ENCODE measurements at places on chromosomes 6 and 20.

- DNase-seq, result no peak
Observed at GRCh38 chr6:125574604-125575003, 174.8 kb upstream of the HEY2 start.

DNA sequence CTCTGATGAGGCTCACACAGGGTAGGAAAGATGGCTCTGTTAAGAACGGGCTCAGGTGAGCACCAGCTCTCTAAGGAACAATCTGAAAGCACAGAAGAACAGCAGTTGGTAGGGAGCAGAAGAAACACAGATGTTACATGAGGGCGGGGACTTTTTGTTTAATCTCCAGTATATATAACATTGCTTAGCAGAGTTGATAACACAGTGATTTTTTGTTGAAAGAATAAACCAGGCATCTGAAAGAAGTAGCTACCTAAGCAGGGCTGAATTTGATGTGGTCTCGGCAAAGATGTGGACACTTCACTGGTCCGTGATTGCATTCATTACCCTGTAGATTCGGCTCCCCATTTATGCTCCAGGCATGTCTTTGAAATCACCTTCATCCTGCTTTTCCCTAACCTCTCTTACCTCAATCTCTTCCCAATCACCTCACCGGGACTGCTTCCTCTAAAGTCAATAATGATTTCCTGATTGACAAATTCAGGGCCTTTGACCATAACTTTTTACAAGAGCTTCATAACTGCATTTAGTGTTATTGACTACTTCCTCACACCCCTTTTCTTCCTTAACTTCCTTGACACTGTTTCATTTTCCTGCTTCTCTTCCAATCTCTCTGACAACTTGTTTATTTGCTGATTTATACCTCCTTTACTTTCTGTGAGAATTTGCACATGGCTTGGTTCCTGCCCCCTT is 34.4 kb downstream of the SAMD3 start:
- no peak for DNase-seq

GRCh38 chr20:33291830-33292355 is 8.9 kb downstream of the BPIFB1 start:
- DNase-seq, result no peak

- no peak for DNase-seq
Observed at GRCh38 chr6:168827586-168827871, 386.5 kb downstream of the SMOC2 start.

- DNase-seq, result no peak
Observed at GRCh38 chr6:141426400-141426980, 706.2 kb upstream of the GJE1 start.

- DNase-seq, result no peak
Observed at GRCh38 chr6:105561486-105561885, 158.6 kb upstream of the PREP start.

DNA sequence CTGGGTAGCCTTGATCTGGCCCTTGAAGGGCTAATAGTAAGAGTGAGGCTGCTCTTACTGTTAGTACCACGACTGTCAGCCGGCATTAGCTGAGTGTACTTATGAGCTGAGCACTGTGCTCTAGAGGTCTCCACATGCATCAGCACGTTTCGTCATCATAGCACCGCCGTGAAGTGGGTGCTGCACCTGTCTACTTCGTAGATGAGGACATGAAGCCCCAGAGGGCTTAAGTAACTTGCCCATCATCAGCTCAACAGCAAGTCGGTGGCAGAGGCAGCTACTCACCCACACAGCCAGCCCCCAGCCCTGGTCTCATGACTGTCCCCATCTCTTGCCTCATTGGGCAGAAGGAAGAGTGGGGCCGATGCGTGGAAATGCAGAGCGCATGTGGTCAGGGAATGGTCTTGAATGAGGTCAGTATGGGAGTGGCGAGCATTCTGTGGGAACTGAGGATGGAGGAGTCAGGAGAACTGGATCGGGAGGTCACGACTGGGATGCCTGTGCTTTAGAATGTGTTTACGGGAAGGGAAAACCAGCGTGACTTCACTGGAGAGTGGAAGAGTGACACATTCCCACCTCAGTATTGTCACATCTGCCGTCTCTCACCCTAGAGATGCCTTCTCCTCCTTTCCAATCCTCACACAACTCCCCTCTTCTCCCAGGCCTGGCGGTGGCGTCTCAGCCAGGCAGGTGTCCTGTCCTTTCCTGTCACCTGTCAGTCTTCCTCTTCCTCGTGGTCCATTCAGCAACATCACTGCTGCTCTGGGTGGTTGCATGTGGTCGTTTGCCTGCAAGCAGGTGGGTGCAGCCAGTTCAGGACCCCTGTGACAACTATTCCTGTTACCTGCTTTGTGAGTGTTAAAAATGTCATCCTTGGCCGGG is 6.0 kb downstream of the SYTL3 start:
- DNase-seq, result no peak

- no peak for DNase-seq
Observed at GRCh38 chr20:14313341-14314020, 23.9 kb downstream of the FLRT3 start.

DNA sequence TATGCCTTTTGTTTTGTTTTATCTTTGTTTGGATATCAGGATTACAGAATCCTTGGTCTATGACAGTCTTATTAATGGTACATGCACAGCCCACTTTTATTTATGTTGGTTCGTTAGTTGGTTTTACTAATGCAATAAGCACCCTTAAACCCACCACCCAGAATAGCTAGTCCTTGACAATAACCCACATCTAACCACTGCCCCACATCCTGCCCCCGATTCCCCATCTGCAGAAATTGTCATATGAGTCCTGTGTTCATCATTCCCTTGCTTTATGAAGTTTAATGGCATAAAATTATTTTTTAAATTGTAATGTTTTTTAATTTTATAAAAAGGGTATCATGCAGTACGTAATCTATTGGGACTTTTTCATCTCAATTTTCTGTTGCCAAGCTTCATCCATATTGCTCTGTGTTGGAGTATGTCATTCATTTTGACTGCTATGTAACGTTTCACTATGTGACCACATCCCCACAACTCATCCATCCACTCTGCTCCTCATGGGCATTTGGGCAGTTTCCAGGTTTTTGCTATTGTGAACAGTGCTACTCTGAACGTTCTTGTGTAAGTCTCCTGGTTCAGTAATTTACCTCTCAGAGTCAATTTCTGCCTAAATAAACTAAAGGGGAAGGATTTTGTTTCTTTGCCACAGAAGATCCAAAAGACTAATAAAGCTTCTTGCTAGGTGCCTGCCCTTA is 150.4 kb downstream of the MRPL14 start:
- DNase-seq, result no peak

DNA sequence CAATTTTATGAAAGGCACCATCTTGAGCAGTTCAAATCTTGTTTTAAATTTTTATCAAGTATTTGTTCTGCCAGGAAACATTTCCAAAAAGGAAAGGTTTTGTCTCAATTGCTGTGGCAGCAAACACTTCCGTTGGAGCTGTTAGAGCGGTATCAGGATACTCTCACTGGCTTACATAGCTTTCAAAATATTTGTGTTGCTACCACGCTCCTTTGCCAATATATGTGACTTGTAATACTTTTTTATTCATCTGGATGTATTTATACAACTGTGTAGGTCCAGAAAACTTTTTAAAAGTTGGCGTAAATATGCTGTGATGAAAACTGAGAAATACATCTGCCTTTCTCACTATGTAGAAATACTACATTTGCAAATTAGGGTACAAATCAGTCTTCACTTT is 37.8 kb upstream of the NHSL1 start:
- DNase-seq, result no peak

GRCh38 chr20:51660672-51661608 is 107.2 kb downstream of the ATP9A start:
- DNase-seq, result no peak

GRCh38 chr20:44660581-44660980 is 9.1 kb upstream of the ADA start:
- no peak for DNase-seq

- no peak for DNase-seq
Observed at GRCh38 chr6:159716247-159717096, 10.8 kb upstream of the WTAP start.

DNA sequence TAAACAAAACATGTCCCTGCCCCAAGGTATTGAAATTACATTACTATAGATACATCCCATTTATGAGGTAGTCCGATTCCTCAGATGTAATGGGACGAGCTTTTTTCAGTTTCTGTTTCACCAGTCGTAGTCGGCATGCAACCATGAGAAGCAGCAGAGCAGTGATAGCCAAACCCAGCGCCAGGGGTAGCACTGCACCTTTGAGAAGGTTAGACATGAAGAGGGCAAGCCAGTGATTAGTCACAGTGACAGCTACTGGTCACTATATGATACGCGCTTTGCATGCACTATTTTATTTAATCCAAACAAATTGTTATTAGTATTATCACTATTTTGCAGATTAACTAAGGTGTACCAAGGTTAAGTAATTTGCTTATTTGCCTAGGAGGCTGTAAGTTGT is 43.7 kb downstream of the LRP11 start:
- DNase-seq, result no peak

- no peak for DNase-seq
Observed at GRCh38 chr20:37475252-37475651, 45.8 kb upstream of the NNAT start.

- DNase-seq, result no peak
Observed at GRCh38 chr20:42756991-42757390, 432.7 kb downstream of the PTPRT start.

DNA sequence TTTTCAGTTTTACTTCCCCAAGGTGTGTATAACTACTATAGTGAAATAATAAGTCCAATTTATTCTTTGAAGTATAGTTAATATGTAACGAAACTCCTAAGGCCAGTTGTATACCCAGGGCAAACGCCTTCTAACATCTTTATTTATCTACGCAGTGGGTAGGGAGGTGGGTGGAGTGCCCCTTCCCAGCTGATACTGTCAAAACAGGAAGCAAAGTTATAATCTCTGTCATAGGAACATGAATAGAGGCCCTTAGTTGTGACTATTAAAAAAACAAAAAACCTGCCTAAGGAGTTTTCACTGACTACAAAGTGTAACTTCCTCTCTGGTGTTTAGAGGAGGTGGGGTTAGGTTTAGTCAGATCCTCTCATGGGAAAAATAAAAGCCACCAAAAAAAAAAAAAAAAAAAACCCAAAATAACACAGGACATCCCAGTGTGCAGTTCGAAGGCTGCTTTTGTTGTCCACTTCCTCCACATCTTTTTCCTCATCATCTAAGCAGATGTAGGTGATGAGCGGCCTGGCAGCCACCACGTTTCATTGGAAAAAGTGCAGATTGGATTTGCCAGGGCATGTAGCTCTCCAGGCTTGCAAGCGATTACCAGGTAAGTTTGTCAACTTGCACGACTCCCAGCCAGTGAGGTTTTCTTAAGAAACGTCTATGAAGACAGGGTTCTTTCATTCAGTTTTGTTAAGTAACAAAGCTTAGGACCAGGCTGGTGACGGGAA is 58.7 kb downstream of the UTRN start:
- no peak for DNase-seq

GRCh38 chr6:45049188-45049843 is 278.8 kb upstream of the RUNX2 start:
- no peak for DNase-seq

- DNase-seq, result no peak
Observed at GRCh38 chr20:8361006-8361652, 229.1 kb downstream of the PLCB1 start.

GRCh38 chr6:166743406-166744222 is 116.6 kb upstream of the RPS6KA2 start:
- no peak for DNase-seq

- DNase-seq, result no peak
Observed at GRCh38 chr20:36275441-36276189, 30.5 kb upstream of the DLGAP4 start.

GRCh38 chr20:2986466-2986865 is 57.0 kb upstream of the GNRH2 start:
- DNase-seq, result no peak

DNA sequence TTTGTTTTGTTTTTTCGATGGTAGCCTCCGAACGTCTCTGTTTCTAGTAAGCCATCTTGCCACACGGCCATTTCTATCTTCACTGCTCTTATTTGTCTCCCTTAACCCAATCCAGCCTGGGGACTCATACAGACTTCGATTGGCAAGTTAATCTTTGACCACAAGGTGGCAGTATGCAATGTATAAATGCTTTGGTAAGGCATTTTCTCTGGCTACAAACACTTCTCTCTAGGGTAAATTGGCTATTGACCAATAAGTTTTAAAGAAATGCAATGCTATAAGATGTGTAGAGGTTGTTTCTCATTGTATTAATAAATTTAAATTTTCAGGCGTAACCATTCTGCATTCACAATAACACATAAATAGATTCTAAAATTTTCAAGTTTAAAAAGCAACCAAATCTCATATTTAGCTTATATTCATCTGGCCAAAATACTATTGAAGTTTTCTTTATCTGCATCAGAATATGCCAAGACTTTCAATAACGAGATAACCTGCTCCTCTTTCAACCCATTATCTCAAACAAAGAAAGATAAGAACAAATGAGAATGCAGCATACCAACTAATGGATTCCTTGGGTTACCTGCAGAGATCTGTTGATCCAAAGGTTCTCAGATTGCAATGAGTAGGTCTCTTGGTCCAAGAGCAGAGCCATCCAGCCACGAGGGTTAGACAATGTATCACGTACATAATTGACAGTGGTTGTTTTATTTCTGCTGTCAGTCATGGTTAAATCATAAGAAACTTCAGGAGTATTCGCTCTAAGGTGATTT is 231.9 kb downstream of the PKHD1 start:
- no peak for DNase-seq

- no peak for DNase-seq
Observed at GRCh38 chr20:7348253-7348652, 580.8 kb downstream of the BMP2 start.

DNA sequence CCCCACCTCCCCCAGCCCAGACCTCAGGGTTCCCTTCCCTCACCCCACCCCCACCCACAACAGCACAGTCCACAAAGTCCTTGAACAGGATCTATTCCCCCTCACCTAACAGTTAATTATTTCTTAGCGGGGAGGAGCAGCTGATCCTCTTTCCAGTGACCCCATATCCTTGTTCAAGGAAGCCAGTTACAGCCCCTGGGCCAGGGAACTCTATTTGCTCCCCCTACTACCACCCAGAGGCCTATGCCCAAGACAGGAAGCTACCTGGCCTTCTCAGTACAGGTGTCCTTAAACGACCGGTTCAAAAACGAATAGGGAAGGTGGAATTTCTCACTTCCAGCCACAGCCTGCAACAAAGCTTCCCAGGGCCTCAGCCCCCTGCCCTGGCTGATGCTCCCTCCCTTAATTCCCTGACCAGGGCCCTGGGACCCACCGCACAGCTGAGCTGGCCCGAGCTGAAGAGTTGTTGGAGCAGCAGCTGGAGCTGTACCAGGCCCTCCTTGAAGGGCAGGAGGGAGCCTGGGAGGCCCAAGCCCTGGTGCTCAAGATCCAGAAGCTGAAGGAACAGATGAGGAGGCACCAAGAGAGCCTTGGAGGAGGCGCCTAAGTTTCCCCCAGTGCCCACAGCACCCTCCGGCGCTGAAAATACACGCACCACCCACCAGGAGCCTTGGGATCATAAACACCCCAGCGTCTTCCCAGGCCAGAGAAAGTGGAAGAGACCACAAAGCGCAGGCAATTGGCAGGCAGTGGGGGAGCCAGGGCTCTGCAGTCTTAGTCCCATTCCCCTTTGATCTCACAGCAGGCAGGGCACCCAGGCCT is 778 bp downstream of the MCCD1 start:
- no peak for DNase-seq

- no peak for DNase-seq
Observed at GRCh38 chr20:7710440-7710839, 229.8 kb downstream of the HAO1 start.

Data from cortex of kidney (tissue), 1 donor.